ENCODE measurements at places on chromosomes 13 and 19. TPM values are rescaled to one million over a fixed set of nuclear protein-coding genes. Genes with fewer than 3 reads are reported as not detected.

Gene LILRB5
- total RNA-seq: not detected

Gene THSD1
- total RNA-seq: 0.49 TPM

Gene MLNR
- not detected for total RNA-seq

Gene ZNF541
- 0.12 TPM for total RNA-seq

Gene ONECUT3
- not detected for total RNA-seq

Gene PRODH2
- total RNA-seq: not detected

Data from T-helper 1 cell treated with Interleukin-12 subunit alpha and Interleukin-12 subunit beta and Interleukin-4 antibody, amounts not matched to agents 30 ng/mL and 1 ng/mL, for 36 hours (primary cell).